Activated naive CD4-positive, alpha-beta T cell (primary cell): ENCODE measurements at places on chromosomes 11 and 22.

- peak; percentile 39 for DNase-seq
Observed at GRCh38 chr11:2898366-2899079, 12.9 kb upstream of the CDKN1C start.

- no peak for DNase-seq
Observed at GRCh38 chr22:42470366-42471082, 38.3 kb upstream of the NFAM1 start.

GRCh38 chr11:68312117-68312779 lies at the start of gene LRP5:
LRP5 (plus strand) TSS chr11:68312591; CDS start chr11:68312715, 124 bp downstream.
- DNase-seq: no peak

- DNase-seq: peak; percentile 43
Observed at GRCh38 chr11:45771193-45771565, 33.8 kb upstream of the SLC35C1 start.

GRCh38 chr11:110121204-110121603 lies 28.0 kb downstream of the ZC3H12C start:
- DNase-seq: no peak

DNA sequence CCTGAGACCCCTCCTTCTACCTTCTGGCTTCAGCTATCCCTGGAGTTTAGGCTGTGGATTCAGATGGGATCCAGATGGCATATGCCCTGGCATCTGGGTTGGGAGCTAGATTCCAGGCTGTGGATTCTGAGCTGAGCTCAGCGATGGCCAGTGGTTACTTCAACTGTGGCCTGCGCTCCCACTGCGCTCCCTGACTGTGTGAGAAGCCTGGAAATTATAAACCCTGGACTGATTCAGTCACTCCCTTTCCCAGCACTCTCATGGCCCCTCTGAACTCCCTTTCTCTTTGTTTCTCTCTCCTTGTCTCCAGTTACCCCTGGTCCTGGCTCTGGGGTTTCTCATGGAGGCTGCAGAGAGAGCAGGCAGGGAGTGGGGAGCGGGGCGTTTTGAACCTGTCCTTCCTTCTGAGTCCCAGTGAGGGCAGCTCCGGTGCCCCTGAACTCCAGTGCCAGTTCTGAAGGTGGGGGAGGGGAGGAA lies 4.8 kb downstream of the ARHGEF17 start:
- DNase-seq: no peak

DNA sequence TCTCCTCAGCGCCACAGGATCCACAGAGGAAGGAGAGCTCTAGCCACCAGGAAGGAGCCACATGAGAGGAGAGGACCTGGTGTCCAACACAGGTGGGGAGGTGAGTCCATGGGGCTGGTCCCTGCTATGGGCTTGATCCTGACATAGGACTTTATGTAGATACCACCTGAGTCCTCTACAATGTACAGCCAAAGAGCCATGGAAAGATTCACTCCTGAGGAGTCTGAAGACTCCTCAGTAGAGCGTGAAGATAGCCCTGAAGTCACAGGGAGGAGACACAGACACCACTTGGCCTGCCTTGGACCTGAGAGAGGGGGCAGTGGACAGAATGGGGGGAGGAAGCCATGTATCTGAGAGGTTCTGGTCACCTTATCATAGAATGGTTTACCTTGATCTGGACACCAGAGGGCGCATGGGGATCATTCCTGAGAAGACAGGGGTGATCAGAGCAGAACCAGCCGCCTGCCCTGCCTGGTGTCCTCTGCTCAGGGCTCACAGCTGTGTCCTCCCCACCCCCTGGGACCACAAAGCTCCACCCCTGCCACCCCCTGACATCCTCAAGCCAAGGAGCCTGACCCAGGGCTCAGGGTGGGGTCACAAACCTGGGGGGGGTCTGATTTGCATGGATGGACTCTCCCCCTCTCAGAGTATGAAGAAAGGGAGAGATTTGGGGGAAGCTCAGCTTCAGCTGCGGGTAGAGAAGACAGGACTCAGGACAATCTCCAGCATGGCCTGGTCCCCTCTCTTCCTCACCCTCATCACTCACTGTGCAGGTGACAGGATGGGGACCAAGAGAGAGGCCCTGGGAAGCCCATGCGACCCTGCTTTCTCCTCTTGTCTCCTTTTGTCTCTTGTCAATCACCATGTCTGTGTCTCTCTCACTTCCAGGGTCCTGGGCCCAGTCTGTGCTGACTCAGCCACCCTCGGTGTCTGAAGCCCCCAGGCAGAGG lies 77.0 kb downstream of the ZNF280B start:
- peak; percentile 28 for DNase-seq

DNA sequence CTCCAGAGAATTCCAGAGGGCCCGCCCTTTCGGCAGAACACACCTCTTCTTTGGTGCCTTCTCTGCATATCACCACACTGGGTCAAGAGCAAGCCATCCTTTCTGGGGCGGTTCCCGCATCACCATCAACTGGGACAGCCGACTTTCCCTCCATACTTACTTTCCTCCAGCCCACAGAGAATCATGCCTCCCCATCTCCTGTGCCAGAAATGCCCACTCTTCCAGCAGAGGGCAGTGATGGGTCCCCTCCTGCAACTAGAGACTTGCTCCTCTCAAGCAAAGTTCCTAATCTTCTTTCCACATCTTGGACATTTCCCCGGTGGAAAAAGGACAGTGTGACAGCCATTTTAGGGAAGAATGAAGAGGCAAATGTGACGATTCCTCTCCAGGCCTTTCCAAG lies 157.7 kb downstream of the C11orf91 start:
- no peak for DNase-seq

- no peak for DNase-seq
Observed at GRCh38 chr11:72712841-72713240, 38.6 kb upstream of the PDE2A start.

DNA sequence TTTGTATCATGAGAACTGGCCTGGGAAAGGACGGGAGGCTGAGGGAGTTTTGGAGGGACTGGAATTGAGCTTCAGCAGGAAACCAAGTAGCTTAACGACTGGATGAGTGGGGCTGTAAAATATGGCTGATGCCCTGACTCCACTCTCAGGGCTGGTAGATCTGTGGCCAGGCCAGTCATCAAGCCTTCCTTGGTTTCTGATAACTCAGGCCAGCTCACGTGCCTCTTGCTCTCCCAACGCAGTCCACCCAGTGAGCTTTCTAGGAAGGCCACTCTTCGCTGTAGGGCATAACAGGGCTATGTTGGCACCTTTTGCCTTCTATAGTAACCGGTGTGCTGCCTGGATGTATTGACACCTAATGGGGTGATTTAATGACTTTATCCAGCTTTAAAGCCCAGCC lies 5.8 kb upstream of the MADD start:
- no peak for DNase-seq

DNA sequence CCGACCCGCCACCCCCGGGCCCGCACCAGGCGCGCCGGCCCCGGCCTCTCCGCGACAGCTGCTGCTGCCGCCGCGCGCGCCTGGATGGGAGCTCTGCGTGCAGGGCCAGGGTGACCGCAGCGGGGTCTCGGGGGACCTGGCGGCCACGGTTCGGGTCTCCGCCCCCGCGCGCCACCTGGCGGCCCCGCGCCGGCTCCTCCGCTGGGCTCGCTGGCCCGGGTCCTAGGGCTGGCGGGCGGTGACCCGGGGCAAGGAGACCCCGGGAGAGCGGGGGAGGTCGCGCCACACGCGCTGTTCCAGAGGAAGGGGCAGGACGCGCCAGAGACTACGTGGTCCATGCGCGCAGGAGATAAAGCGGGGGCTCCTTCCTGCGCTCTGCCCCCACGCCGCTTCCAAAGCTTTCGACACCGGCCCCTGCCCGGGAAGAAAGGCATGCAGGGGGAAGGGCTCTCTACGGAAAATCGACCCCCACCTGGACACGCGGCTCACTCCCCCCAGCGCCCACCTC lies 562 bp downstream of the SHANK2 start:
- DNase-seq: no peak

- no peak for DNase-seq
Observed at GRCh38 chr11:123434262-123434661, 4.2 kb downstream of the GRAMD1B start.

- no peak for DNase-seq
Observed at GRCh38 chr22:24445481-24446259, 18.3 kb downstream of the ADORA2A start.
